ENCODE measurements at places on chromosomes 6 and 20.

- DNase-seq = no peak
Observed at GRCh38 chr6:37798436-37799262, 20.9 kb upstream of the ZFAND3 start.

- peak; percentile 97 for DNase-seq
Observed at GRCh38 chr6:140043357-140043756, 668.9 kb upstream of the CITED2 start.

GRCh38 chr20:63977739-63978276 lies 1.6 kb downstream of the SAMD10 start:
- DNase-seq = peak; percentile 54

GRCh38 chr6:47440719-47441118 lies 36.9 kb upstream of the CD2AP start:
- DNase-seq = no peak

- DNase-seq = no peak
Observed at GRCh38 chr6:101102702-101103101, 221.6 kb upstream of the ASCC3 start.

GRCh38 chr6:39493174-39493573 lies 170.7 kb upstream of the KCNK16 start:
- peak; percentile 81 for DNase-seq

DNA sequence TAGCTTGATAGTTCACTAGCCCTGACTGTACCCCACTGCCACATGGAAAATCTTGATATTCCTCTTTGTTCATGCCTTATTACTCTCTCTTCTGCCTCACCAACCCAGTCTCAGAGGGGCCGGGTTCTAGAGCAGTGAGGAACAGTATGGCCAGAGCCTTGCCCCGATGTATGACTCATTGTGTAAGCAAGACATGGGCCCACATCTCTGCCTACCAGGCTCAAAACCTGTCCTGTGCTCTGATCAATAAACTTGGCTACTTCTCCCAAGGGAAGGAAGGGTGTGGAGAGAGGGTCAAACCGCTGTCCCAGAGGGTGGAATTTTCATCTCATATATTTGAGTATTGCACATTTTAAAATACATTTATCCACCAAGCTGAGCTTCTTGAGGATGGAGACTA lies 91.7 kb downstream of the DNAH8 start:
- no peak for DNase-seq

Measured in fibroblast of upper back skin (primary cell).